Right lung (tissue), 10 donors: ENCODE measurements at places on chromosomes 2 and 18. TPM values are rescaled to one million over a fixed set of nuclear protein-coding genes. Genes with fewer than 3 reads are reported as not detected.

GRCh38 chr2:173079973-173080860, 4.6 kb downstream of the MAP3K20 start:
- DNase-seq, result no peak

DNA sequence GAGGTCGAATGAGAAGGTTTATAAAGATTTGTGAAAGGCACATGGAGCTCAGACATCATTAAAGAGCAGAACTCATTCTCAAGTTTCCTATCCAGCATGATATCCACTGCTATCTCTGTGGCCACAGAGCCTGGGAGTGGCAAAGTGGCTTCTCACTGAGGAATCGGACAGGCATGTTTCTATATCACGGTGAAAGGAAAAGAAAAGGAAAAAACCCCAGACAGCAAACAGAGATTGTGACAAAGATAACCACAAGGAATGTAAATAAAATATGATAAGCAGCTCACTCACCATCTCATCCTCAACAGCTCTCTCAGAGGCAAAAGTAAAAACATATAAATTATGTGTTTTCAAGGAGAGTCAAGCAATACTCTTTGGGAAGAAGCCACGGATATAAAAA, 2.5 kb downstream of the PID1 start:
- no peak for DNase-seq

PUS10 gene
- 14.6 TPM for polyA plus RNA-seq

DNA sequence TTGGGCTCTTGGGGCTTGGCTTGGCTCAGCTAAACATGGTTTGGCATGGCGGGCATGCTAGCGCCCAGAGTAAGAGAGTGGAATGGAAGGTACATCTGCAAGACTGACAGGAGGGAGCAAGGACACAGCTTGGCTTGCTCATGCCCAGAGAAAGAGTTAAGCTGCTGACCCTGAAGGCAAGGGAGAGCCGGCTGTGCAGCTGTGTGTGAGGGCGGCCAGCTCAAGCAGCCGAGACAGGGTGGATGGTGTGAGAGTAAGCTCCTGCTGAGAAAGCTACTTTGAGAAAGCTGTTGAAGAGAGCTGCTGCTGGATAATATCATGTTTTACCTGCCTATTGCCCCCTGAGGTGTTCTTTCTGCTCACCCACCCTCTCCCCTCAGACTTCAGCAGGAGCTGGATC, 135.6 kb downstream of the CCBE1 start:
- no peak for DNase-seq

DNA sequence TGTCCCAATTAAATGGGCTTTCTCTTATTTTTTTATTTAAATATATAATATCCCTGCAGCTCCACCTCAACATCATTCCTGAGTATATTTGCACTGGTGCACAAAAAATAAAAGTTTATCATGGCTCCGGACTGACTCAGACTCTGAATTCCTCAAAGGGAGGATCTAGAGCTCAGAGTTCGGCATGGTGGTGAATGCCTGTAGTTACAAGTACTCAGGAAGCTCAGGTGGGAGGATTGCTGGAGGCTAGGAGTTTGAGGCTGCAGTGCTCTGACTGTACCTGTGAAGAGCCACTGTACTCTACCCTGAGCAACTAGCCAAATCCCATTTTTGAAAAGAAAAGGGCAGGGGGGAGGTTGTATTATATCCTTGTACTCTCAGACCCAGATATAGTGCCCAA, 52.8 kb upstream of the NRXN1 start:
- DNase-seq, result no peak

GPR155 gene
- polyA plus RNA-seq, result 4.2 TPM

DNA sequence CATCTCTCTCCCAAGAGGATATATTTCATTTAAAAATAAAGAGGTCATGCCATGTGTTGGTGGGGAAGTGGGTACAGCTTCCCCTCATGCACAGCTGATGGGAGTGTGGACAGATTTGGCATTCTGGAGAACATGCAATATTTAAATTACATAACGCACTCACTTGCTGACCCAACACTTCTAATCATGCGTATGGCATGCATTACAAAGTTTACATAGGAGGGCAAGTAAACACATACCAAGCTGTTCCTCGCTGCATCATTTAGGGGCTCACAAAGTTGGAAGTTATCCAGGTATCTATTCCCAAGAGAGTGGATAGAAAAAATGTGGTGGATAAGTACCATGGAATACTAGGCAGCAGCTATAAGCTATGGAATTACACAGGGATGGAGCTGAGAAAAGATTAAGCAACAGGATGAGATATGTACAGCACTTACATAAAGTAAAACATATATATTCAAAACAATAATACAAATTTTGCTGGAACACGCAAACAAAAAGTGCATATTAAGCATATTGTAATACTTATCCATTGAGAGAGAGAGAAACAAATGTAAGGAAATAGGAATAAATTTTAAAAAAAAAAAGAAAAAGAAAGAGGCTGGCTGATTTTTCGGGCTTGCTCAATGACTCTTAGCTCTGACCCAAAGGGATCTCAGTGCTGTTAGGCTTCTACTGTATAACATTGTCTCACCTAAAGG, 11.0 kb downstream of the CYP1B1 start:
- DNase-seq, result no peak

LRRC30 gene
- polyA plus RNA-seq, result not detected

DNA sequence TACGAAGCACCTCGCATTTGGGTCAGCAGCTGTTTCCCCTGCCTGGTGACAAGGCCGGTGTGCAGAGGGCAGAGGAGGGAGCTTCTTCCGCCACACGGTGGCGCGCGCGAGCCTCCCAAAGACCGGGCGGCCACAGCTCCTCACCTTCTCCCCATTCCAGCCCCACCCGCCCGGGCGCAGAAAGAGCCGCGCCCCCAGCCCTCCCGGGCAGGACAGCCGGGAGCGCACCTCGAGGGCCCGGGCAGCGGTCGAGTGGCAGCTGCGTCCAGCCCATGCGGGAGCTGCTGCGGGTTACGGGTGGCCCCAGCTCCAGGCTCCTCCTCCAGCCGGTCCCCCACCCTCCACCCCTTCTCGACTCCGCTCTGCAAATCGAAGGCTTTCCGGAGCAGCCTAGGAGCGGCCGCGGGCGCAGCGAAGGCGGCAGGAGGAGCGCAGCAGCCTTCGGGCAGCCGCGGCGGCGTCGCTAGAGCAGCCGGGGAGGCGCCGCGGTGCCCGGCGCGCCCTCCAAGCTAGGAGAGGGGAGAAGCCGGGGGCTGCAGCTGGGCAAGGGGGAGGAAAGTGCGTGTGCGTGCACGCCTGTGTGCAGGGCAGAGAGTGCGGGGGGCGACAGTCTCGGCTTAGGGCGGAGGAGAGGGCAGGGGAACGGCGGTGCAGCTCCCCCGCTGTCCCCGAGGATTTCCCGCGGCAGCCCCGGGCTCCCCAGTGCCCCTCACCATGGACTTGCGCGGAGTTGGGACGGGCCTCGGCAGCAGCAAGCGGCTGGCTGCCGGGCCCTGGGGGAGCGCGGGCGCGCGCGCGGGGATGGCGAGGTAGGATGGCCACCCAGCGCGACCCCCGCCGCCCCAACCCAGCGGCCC, at the start of gene CCDC85A:
Gene CCDC85A, plus strand, starts transcription at position 348 of the 857 bp plus-strand sequence. CDS start 635 bp downstream, outside the sequence.
- DNase-seq, result peak; percentile 79

DNA sequence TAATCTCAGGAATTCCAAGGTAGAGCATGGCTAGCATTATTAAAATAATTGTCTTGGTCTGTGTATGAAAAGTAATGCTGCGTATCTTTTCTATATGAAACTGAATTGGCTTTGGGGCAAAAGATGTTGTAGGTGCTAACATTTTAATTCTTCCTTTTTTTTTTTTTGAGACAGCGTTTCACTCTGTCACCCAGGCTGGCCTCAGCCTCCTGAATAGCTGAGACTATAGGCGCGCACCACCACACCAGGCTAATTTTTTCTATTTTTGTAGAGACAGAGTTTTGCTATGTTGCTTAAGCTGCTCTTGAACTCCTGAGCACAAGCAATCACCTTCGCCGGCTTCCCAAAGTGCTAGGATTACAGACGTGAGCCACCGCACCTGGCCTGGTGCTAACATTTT, 172.6 kb upstream of the STON1 start:
- DNase-seq, result no peak

GRCh38 chr18:10226971-10227370, 227.5 kb upstream of the APCDD1 start:
- DNase-seq, result no peak

DNA sequence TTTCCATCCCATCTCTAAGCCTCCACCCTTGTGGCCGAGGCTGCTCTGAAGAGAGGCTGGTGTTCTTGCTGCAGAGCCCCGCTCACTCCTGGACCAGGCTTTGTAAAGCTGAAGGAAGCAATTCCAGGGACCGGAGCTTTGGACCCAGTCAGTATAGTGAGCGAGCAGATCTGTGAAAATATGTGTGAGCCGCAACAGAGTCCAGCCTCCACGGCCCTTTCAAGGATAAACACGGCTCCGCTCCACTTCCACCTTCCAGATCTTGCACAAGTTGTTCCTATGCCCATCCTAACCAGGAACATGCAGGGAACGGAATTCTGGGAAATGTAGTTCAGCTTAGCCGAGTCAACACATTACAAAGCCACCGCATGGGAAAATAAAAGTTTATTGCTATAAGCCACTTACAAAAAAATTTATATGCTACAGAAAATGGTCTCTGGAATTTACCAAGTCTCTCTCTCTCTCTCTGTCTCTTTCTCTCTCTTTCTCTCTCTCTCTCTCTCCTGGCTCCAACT, 151.7 kb upstream of the ZNF521 start:
- DNase-seq, result peak; percentile 66

DNA sequence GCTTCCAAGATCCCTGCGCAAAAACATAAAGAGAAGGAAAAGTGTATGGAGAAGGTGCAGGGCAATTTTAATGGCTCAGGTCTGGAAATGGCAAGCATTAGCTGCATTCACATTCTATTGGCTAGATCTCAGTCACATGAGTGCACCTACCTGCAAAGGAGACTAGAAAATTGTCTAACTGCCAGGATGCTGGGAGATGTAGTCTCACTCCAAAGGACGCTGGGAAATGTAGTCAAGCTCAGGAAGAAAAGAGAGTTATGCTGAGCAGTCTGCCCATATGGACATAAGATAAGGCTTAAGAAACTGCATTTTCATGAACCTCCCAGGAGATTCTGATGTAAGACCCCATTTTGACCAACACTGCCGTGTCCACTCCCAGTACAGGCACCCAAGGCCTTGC, 9.5 kb upstream of the KLHL29 start:
- no peak for DNase-seq

CFAP53 gene
- polyA plus RNA-seq, result 7.0 TPM

GAL3ST2 gene
- 0.33 TPM for polyA plus RNA-seq

- no peak for DNase-seq
Measured at GRCh38 chr2:160380000-160380570, 113.5 kb downstream of the RBMS1 start.

XDH gene
- polyA plus RNA-seq, result 0.25 TPM

DNA sequence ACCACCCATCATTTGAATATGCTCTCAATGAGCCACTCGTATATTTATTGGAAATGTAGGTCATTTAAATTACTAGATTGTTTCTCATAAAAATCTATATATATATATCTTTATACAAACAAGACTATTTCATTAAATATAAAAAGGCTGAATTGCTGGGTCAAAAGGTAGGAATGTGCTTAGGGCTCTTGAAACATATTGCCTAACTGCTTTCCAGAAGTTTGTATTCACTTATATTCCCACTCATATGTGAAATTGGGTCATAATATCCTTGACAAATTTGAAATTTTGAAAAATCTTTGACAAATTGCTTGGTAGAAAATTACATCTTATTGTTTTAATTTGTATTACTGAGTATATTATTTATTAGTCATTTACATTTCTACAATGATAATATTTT, 999.8 kb upstream of the CDH2 start:
- no peak for DNase-seq

LYG2 gene
- polyA plus RNA-seq, result 0.34 TPM
